CD4-positive, alpha-beta T cell (primary cell): ENCODE measurements at places on chromosomes 7 and 10.

DNA sequence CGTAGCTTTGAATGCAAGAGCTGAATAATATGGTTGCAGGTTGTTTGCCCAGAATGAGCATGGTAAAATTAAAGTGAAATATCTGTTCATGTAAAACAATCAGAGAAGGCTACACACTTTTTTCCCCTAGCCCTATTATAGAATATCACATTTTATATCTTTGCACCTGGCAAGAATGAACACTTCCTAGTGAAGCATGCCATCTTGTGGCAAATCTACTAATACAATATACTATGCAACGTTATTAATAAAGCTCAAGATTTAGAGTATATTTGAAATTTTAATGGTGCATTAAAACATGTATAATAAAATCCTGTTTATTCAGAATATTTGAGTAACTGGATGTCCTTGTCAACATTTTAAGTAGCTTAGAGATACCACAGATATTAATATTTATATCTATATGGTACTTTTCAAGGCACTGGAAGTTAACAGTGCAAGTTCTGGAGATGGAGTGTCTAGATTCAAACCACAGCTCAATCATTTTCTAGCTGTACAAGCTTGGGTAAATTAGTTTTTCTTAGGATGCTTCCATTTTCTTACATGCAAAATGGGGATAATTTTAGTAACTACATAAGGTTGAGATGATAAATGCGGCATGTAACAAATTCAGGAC, 643.1 kb upstream of the SEMA3D start:
- DNase-seq: no peak

GRCh38 chr7:132377703-132378584, 198.3 kb downstream of the PLXNA4 start:
- no peak for DNase-seq

DNA sequence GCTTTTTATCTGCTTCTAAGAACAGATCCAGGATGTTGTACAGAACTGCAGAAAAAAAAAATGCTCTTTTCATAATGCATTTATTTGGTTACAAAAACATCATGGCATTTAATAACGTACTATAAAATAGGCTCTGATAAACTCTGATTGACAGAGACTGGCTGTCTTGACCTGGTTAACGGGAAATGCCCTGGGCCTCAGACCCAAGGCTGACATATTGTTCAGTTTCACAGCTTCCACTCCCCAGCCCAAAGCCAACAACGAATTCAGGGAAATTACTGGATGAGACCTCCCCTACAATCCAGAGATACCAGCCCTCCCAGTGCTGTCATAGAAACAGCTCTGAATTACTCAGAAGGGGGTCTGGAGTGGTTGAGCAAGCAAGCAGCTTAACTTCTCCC, 260.1 kb downstream of the CREB5 start:
- no peak for DNase-seq

DNA sequence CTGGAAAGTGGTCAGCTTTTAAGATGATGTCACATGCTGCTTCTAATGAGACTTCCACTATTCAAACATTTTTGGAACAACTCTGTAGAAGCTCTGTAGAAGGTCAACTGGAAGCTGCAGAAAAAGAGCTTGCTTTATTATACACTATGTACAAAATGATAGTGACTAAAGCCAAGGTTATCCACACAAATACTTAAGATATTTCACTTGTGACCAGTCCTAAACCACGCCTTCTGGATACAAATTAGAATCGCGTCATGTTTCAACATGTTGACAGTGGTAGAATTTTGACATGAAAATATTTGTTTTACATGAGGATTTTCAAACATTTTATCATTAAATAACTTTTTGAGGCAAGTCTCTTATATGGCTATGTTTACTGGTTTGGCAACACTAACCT, 499.6 kb upstream of the PHF14 start:
- no peak for DNase-seq

GRCh38 chr10:98488669-98489430, 42.1 kb upstream of the HPS1 start:
- no peak for DNase-seq

- no peak for DNase-seq
These were observed 679.4 kb downstream of the NRG3 start for GRCh38 chr10:82554381-82554780.

GRCh38 chr10:77756319-77757232, 119.0 kb upstream of the KCNMA1 start:
- no peak for DNase-seq
